ENCODE measurements at places on chromosomes 11 and 22.
A peak's percentile ranks its signal among the peaks of the same experiment; 100 is the strongest.

GRCh38 chr11:61133145-61133544 lies 28.1 kb downstream of the VPS37C start:
- no peak for DNase-seq

GRCh38 chr11:121482231-121483129 lies 29.7 kb upstream of the SORL1-AS1 start:
- no peak for DNase-seq

DNA sequence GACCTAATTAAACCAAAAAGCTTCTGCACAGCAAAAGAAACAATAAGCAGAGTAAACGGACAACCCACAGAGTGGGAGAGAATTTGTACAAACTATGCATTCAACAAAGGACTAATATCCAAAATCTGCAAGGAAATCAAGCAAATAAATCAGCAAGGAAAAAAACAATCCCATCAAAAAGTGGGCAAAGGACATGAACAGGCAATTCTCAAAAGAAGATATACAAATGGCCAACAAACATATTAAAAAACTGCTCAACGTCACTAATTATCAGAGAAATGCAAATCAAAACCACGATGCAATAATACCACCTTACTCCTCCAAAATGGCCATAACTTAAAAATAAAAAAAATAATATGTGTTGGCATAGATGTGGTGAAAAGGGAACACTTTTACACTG lies 5.2 kb downstream of the PLAAT5 start:
- no peak for DNase-seq

- DNase-seq: no peak
These were observed 49.0 kb upstream of the TTC12 start for GRCh38 chr11:113265362-113265761.

GRCh38 chr11:72951888-72952287 lies 137.7 kb downstream of the ATG16L2 start:
- DNase-seq: no peak

GRCh38 chr11:72436661-72437060 lies 2.3 kb upstream of the CLPB start:
- DNase-seq: no peak

DNA sequence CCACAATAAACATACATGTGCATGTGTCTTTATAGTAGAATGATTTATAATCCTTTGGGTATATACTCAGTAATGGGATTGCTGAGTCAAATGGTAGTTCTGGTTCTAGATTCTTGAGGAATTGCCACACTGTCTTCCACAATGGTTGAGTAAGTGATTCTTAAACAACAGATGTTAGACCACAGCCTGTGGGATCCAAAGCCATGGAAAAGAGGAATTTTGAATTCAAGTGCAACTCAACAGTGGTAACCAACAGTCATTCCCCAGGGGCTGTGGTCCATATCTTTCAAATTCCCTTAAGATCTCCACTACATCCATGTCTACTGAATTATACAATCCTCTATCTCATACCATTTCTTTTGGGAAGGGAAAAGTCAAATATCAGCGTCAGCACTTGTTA lies 321.5 kb downstream of the LARGE1 start:
- no peak for DNase-seq

- DNase-seq: no peak
These were observed 21.5 kb downstream of the BIRC2 start for GRCh38 chr11:102368472-102368871.

DNA sequence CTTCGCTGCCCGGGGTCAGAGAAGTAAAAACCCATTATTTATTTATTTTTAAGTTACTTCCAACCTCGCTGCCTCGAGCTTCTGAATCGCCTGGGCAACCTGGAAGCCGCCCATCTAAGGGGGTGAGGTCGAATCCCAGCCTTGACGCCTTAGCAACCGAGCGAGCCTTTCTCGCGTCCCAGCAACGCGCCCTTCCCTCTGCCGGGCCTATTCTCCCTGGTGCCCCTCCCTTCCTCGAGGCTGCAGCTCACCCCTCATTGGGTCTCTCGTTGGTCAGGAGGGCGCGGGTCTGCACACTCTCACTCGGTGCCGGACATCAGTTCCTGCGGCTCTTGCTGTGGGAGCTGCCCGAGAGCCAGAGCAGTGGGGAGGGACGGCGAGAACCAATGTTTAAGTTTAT lies at the start of gene CCDC81:
Gene CCDC81, plus strand, starts transcription at position 302 of the 400 bp plus-strand sequence. CDS start 277 bp downstream, outside the sequence.
- DNase-seq: no peak

- peak; percentile 70 for DNase-seq
These were observed 40.0 kb downstream of the TPCN2 start for GRCh38 chr11:69088676-69089146.

DNA sequence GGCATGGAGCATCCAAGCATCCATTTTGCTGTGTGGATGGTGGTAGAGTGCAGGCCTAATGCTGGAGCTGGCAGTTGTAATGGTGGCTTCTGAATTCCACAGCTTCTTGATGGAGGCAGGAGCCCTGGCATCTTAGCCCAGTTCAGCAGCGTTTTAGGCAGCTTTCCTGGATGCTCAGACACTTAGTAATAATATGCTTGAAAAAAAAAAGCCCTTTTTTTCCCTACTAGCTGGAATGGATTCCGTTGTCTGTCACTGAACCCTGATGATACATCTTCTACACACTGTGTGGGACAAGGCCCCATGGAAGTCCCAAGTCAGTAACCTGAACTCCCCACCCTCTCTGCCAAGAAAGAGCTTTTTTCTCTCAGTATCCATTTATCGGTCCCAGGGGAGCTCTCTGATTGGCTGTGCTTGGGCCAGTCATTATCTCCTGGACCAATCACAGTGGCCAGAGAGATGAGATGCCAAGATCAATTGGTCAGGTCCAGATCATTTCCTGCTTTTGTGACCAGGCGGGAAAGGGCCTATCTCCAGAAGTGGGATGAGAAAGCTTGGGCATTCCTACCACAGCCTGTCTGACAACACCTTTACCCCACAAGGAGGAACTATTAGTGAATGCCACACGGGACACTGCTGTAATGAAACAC lies 34.2 kb downstream of the MCM5 start:
- no peak for DNase-seq

- no peak for DNase-seq
These were observed 717.9 kb downstream of the OPCML start for GRCh38 chr11:132814410-132814809.

DNA sequence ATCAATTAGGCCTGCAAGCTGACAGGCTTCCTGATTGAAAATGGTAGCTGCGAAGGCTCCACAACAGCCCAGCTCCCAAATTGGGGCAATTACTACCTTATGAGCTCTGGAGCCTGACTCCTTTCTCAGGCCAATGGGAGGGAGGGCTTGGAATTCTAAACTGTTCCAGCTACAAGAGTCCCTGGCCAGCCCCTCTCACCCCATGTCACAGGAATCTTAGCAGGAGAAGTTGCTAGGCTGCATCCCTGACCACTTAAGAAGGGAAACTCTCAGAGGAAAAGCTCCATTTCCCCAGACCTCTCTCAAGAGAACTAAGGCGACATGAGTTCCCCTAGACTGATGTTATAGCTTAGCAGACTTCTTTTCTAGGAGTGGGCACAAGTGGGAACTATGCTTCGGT lies 4.9 kb downstream of the LRP4 start:
- DNase-seq: no peak

- no peak for DNase-seq
These were observed 4.8 kb upstream of the VPS11 start for GRCh38 chr11:119062779-119063178.

GRCh38 chr11:11948242-11948947 lies 60.0 kb downstream of the DKK3 start:
- DNase-seq: no peak

All from cerebellar nuclear complex (tissue), 1 donor.